ENCODE measurements at places on chromosomes 16 and 17. TPM values are rescaled to one million over a fixed set of nuclear protein-coding genes. Genes with fewer than 3 reads are reported as not detected.

DNA sequence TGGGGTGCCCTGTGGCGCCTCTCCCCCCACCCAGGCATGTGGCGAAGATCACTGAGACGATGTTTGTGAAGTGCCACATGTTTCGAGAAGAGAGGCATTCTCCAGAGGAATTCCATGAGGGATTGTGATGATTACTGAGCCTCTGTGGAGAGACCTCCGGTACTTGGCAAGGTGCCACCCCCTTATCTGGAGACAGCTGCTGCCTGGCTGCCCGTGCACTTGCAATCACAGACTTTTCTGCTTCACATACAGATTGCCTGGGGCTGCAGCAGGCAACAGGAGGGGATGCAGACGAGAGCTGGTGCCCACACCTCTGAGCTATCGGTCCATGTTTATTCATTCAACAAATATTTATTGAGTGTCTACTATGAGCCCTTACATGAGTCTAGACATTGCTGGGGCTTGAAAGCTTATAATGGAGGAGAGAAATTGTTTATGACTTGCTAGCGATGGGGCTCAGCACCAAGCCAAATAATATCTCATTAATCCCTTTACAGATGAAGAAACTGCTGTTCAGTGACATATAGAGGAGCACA is 317.2 kb upstream of the ZFHX3 start:
- no peak for DNase-seq

DNA sequence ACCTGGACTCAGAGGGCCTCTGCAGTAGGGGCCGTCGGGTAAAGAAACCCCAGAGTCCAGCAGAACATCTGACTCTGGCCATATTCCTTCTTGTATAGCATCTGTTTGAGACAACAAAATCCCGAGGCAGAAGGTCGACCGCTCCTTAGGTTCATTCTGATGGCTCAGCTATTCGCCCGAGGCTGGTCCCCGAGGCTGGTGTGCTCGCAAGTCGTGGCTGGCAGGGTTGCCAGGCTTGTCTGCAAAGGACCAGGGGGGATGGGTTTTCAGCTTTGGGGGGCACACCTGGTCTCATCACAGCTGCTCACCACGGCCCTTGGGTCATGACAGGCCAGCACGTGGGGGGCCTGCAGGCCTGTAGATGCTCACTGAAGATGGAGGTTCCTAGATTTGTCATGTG is 119.1 kb downstream of the BANP start:
- no peak for DNase-seq

GRCh38 chr17:72640415-72641165 is 451.9 kb downstream of the SLC39A11 start:
- DNase-seq, result no peak

- peak; percentile 73 for DNase-seq
Measured at GRCh38 chr17:77451894-77452852, 311.4 kb downstream of the SEC14L1 start.

DNA sequence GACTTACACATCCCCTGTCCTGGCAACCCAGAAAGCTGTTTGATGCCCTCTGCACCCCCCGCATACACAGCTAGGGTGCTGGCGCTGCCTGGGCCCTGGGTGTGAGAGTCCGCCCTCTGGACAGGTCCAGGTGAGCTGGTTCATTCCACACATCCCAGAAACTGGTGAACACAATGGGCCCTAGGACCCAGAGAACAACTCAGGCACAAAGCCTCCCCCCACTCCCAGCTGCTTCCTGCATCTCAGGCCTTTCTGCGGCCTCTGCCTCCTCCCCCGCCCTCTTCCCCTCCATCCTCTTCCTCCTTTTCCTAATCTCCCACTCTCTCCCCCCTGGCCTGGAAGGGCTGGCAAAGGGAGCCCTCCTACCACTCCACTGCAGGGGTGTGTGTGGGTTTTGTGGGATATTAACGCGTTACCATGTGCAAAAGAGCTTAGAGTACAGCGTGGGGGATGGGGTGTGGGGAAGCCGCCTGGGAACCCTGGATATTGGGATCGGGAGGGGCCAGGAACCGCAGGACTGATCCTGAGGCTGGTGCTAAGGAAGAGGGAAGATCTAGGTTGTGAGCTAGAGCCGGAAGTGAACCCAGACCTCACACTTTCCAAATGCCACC is 1.6 kb upstream of the PPP1R9B start:
- DNase-seq, result peak; percentile 90

The NUDT16L1 gene
- 33.4 TPM for total RNA-seq

GRCh38 chr16:4976611-4977145 is 18.5 kb downstream of the SEC14L5 start:
- no peak for DNase-seq

GRCh38 chr17:65662196-65662595 is 100.7 kb upstream of the AXIN2 start:
- DNase-seq, result no peak

GRCh38 chr16:15948532-15949209 is 745 bp upstream of the ABCC1 start:
- DNase-seq, result no peak

- DNase-seq, result no peak
Measured at GRCh38 chr16:85330694-85331188, 218.5 kb upstream of the CIBAR2 start.

The TMEM220 gene
- 2.3 TPM for total RNA-seq

DNA sequence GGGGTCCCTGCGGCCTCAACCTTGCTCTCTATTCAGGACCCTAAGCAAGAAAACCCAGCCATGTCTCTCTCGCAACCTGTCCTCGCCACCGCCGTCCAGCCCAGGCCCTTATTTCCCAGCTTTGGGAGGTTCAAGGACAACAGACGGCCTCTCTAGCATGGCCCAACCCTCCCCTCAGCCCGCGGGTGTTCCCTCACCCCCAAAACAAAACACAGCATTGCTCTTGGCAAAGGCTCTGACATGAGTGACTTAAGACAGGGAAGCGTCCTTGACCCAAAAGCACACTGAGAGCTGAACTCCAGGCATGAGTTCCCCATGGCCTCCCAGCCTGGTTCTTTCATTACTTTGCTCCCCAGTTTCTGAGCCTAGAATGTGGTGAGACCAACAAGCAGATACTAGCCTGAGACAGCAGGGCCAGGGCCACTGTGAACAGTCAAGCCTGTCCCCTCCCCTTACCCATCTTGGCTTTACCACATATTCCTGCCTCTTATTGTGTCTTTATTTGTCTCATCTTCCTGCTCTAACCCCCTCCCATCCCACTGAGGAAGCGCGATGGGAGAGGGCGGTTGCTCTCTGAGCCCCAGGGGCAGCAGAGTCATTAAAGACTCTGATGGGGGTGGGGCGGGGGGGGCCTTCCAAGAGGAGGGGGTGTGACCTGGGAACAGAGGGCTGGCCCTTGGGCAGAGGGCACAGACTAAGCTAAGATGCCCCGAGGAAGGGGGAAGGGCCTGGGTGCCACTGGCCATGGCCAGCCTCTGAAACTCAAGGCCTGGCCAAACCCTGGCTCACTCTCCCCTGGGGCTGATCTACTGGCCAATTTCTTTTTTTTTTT is 11.8 kb downstream of the SREBF1 start:
- DNase-seq, result no peak

- DNase-seq, result peak; percentile 48
Measured at GRCh38 chr16:30958175-30959079, 873 bp downstream of the SETD1A start.

DNA sequence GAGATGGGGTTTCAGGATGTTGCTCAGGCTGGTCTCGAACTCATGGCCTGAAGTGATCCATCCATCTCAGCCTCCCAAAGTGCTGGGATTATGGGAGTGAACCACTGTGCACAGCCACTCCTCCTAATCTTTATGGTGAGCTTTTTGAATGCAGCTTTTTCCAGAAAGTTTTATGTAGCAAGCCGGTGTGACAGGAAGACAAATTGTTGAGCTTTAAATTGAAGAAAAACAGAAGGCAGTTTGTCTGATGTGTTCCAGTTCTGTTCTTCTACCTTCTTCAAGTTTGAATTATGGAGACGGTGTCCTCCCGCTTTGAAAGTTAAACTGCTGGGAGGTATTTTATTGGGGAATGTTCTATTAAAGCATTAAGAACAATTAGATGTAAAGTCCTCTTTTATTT is 177.1 kb downstream of the SNX29 start:
- no peak for DNase-seq

DNA sequence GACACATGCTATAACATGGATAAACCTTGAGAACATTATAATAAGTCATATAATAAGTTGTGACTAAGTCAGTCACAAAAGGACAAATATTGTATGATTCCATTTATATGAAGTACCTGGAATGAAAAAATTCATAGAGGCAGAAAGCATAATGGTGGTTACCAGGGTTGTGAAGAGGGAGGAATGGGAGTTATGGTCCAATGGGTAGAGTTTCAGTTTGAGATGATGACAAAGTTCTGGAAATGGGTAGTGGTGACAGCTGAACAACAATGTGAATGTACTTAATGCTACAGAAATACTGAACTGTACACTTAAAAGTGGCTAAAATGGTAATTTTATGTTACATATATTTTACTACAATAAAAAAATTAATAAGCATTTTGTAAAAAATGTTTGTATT is 49.7 kb downstream of the MYO1D start:
- no peak for DNase-seq

GRCh38 chr16:81810361-81810760 is 31.3 kb downstream of the PLCG2 start:
- DNase-seq, result no peak

- DNase-seq, result no peak
Measured at GRCh38 chr17:17492085-17492484, 4.1 kb downstream of the RASD1 start.

GRCh38 chr16:67562526-67562917 is at the start of gene CTCF:
Gene CTCF (plus strand): TSS chr16:67562526. CDS start chr16:67610833, 48,307 bp downstream.
- DNase-seq, result peak; percentile 80

The MAP2K6 gene
- total RNA-seq, result 39.9 TPM

The CA5A gene
- not detected for total RNA-seq

DNA sequence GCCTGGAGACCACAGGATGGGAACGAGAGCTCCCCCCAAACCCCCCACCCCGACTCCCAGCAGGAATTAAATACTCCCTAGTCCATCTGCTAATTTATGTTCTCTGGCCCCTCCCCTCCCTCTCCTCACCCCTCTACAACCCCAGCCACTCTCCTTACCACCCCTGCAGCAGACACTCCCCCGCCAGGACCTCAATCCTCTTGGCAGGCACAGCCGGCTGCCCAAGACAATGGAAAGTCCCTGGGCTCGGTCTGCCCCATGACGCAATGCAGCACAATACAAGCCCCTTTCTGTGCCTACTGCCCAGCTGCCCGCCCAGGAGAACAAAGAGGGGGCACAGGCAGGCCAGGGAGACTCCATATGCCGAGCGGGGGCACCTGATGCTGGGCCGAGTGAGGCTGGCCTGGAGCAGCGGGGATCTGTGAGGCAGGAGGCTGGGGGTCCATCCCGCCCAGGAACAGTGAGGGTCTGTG is 30.3 kb upstream of the CDC42EP4 start:
- DNase-seq, result peak; percentile 82

The NT5M gene
- 5.6 TPM for total RNA-seq

- DNase-seq, result no peak
Measured at GRCh38 chr17:51427323-51427811, 167.0 kb downstream of the UTP18 start.

The BLTP2 gene
- 83.8 TPM for total RNA-seq

DNA sequence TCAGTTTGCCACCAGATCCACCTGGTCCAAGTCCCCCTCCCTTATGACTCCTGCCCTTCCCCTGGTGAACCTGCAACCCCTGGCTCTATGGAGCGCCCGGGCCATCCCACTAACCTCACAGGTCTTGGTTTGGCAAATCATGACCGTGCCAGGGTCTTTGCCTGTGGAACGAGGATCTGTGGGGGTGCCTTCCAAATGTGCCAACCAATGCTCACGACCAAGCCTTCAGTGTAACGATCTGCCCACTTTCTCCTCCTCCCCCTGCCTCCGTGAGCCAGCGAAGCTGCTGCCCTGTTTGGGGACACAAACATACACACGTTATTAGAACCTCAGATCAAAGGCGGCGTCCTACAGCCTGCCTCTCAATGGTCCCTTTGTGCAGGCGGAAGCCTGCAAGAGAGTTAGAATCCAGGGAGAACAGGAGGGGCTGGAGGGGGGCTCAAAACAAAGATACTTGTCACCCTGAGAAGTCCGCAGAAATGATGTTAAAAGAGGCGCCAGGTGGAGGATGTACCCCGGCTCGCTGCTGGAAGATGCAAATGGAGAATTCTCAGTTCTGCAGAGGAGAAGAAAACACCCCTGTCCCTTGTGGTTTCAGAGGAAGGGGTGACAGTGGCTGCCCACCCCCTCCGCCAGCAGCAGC is 9.0 kb upstream of the NKD1 start:
- DNase-seq, result no peak

The LDHD gene
- total RNA-seq, result 0.31 TPM

GRCh38 chr16:75312875-75313274 is 61.5 kb upstream of the BCAR1 start:
- no peak for DNase-seq

DNA sequence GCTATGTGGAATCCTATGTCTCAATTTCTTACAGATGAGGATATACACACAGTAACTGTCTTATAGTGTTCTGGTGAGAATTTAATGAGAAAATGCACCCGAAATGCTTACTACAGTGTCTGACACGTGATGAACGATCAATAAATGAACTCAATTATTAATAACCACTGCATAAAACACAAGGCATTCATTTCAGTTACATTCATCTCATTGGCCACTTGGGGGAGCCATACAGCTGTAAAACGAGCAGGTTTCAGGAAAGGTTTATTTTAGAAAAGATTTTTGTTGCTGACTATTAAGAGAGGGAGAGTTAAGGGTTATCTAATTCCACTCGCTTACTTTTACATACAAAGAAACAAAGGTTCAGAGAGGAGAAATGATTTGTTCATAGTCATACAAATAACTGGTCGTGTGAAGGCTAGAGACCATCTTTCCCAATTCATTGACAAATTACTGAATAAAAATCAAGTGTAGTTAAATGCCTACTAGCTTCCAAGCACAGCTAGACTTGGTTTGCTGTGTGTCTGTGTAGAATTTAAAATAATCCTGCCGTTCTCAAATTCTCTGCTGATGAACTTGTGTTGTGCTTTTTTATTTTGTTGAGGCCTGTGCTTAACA is 160.1 kb downstream of the MAP2K4 start:
- no peak for DNase-seq

Data from occipital lobe (tissue), 3 donors.